ENCODE measurements at places on chromosomes 7 and 10. TPM values are rescaled to one million over a fixed set of nuclear protein-coding genes. Genes with fewer than 3 reads are reported as not detected.

- no peak for DNase-seq
- no peaks in the 10 kb centered on the region for H3K36me3 ChIP-seq
- no peak overlapping the region for H3K4me3 ChIP-seq
- H3K4me1 ChIP-seq, result no peaks in the 10 kb centered on the region
- no peak overlapping the region for H3K27ac ChIP-seq
Observed at GRCh38 chr10:36412942-36413341, 712.5 kb upstream of the ANKRD30A start.

DNA sequence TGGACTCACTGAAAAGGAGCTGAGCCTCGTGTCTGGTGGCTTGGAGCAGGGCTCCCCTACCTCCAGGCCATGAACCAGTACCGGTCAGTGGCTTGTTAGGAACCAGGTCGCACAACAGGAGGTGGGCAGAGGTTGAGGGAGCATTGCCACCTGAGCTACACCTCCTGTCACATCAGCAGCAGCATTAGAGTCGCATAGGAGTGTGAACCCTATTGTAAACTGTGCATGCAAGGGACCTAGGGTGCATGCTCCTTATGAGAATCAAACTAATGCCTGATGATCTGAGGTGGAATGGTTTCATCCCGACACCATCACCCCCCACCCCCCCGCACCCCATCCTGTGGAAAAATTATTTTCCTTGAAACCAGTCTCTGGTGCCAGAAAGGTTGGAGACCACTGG, 50.4 kb downstream of the TSPAN15 start:
- no peaks in the 10 kb centered on the region for H3K27me3 ChIP-seq
- peaks cover 21% of the 10 kb centered on the region for H3K4me1 ChIP-seq
- no peak overlapping the region for H3K4me3 ChIP-seq
- no peaks in the 10 kb centered on the region for H3K36me3 ChIP-seq
- no peak overlapping the region for H3K27ac ChIP-seq
- DNase-seq, result no peak

DNA sequence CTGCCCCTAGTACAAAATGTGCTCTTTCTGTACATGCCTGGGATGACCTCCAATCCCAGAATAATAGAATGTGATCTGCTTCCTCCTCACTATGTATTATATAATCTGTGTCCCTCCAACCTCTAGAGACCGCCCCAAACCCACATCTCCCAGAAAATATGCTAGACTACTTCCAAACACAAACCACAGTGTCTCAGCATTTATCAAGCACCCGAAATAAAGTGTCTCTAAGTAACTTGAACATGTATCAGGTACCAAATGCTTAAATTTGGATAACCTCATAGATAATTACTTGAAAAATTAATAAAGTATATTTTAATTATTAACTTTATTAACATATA, 16.1 kb downstream of the LYZL1 start:
- H3K4me1 ChIP-seq, result no peaks in the 10 kb centered on the region
- no peak overlapping the region for H3K27ac ChIP-seq
- DNase-seq, result no peak
- no peak overlapping the region for H3K4me3 ChIP-seq

YWHAG gene
- total RNA-seq, result 24.3 TPM

- no peak overlapping the region for H3K4me3 ChIP-seq
- no peaks in the 10 kb centered on the region for H3K36me3 ChIP-seq
- no peaks in the 10 kb centered on the region for H3K27me3 ChIP-seq
- no peak for DNase-seq
Observed at GRCh38 chr10:52533986-52534385, 219.9 kb downstream of the DKK1 start.

DNA sequence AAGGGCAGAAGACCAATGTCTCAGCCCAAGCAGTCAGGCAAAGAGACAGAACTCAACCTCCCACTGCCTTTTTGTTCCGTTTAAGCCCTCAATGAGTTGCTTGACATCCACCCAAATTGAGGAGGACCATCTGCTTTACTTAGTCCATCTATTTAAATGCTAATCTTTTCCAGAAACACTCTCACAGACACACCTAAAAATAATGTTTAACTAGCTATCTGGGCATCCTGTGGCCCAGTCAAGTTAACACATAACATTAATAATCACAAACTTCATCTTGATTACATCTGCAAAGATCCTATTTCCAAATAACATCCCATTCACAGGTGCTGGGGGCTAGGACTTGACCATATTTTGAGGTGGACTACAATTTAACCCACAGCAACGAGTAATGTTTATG, 115.7 kb downstream of the RAB11FIP2 start:
- DNase-seq, result no peak
- H3K27ac ChIP-seq, result no peak overlapping the region

Data from CD4-positive, alpha-beta T cell (primary cell).